ENCODE measurements at places on chromosomes 3 and 15.

DNA sequence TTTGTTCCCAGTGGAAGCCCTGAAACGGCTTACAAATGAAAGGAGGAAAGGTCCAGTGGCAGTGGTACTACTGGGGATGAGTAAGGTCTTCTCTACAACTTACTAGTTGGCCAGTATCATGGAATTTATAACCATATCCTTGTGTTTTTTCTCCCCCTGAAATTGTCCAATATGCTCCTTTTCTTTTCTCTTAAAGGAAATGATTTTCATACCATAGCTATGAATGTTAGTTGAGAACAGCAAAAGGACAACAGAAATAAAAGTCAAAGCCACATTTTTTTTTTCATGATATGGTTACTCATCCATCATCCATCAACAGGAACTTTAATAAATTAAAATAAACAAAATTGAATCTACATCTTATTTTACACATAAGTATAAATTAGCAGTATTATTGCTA lies 450.4 kb downstream of the MFSD1 start:
- no peak for DNase-seq

GRCh38 chr3:53120336-53120735 lies 9.9 kb downstream of the RFT1 start:
- no peak for DNase-seq

- DNase-seq: no peak
Observed at GRCh38 chr3:59680919-59681318, 631.1 kb upstream of the CFAP20DC start.

DNA sequence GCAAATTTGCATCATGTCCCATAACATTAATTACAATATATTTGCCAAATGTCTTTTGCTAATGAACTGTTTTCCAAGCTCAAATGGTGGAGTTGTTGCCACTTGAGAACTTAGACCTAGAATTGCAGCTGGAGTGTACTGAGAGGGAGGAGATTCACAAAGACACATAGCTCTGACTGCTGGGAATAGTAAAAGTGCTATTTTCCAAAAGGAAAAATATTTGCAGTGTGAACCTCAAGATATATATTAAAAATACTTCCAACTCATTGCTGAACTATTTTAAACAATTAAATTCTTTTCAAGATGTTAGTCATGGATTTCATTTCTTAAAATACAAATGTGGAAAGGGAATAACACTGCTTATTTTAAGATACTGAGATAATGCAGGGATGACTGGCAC lies 666.8 kb upstream of the ARPP21 start:
- DNase-seq: no peak

GRCh38 chr3:44939581-44940036 lies 36.4 kb downstream of the ZDHHC3 start:
- DNase-seq: no peak

DNA sequence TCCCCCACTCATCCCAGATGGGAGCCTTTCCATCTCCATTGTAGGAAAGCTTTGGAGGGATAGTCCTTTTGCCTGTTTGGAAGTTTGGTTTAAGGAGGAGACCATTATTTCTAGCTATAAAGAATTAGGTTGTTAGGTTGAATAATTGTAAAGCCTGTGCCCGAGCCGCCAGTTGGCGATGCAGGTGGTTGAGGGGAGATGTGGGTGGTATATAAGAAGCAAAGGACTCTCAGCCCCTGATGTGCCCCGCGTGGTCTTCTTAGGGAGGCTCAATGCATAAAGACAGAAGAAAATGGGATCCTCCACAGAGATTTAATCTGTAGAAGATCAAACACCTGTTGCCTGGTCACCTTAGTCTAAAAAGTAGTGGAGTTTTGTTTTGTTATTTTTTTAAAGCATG lies 55.7 kb downstream of the CHDH start:
- DNase-seq: no peak

DNA sequence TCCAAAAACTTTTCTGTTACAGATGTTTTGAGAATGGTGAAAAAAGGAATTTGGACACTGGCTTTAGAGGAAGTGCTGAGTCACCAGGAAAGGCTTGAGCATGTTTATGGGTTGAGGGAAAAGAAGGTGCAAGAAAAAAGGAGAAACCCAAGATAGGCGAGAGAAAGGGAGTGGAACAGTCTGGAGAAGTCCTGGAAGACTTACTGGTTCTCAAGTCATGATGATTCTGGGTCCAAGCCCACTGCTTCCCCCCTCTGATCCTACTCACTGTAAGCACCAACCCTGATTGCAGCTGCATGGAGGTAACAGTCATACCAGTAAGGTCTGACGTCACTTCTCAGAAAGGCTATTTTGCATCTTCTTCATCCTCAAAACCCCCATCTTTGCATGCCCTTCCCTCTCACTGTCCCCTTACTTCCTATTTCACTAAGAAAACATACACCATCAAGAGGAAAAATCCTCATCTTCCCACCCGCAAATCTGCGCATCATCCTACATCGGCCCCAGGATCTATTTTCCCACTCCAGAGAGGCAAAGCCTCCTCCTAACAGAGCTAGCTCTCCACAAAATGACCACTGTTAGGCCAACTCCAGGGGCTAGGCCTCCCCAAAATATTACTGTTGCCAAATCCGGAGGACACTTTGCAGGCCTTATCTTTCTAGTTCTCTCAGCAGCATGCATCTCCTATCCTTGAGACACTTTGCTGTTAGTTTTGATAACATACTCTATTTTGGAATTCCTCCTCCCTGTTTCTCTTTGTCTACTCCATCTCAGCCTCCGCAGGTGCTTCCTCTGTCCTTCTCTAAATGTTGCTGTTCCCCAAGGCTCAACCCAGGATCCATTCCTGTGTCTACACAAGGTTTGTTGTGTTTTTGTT lies 3.2 kb upstream of the ATP13A3 start:
- DNase-seq: no peak

GRCh38 chr15:100328796-100329195 lies 13.0 kb downstream of the ADAMTS17 start:
- no peak for DNase-seq

DNA sequence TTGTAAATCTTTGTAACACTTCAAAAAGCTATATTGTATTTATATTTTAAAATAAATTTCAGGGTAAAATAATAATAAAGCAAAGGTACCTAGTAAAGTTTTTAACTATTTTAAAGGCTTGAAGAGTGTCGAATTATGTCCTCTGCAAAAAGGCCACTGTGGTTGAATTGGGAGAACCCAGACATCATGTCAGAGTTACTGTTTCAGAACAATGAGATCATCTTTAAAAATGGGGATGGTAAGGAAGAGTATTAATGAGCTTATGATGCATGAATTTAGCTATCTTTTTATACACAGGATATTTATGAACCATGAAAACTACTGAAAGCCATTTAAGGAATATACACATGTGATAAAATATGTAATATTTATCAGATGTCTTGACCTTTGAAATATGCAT lies 26.3 kb downstream of the KCNMB3 start:
- no peak for DNase-seq

DNA sequence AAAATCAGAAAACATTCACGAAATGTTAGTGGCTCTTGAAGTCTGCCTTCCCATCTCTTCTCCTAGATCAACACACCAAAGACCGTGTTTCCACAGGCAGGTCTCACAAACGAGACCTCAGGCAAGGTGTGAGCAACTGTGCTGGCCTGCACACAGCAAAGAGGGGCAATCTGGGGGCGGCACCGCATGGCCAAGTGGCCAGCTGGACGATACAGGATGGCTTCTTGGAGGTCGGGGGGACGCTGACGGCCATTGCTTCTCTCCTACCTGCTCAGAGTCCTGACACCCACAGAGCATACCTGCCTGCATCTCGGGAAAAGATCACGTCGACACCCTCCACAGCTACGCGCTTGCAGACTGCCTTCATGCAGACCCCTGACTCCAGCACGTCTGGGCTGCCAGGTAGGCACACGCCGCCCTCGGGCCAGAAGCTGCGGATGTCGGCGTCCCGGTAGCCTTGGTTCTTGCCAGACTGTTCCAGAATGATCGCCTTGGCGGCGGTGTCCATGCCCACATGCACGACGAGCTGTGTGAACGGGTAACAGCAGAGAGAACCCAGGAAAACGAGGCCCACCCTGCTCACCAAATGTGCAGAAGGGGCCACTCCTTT lies 38.4 kb downstream of the PGPEP1L start:
- no peak for DNase-seq

DNA sequence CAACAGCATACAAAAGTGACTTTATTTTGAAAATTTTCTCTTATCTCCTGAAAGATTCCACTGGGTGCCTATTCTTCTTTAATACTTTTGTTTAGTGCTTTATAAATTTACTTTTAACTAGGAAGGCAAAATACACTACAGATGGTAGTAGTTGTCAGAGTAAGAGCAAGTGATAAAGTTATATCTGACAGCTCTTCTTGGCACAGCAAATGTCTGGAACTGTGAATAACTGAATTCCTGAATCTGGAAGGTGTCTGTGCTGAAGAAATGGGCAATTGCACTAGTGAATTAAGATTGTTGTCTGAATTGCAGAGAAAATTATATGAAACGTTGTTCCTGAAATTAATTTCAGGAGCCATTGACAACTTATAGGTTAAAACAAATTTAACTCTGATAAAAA lies 213.8 kb upstream of the CBLB start:
- DNase-seq: no peak

DNA sequence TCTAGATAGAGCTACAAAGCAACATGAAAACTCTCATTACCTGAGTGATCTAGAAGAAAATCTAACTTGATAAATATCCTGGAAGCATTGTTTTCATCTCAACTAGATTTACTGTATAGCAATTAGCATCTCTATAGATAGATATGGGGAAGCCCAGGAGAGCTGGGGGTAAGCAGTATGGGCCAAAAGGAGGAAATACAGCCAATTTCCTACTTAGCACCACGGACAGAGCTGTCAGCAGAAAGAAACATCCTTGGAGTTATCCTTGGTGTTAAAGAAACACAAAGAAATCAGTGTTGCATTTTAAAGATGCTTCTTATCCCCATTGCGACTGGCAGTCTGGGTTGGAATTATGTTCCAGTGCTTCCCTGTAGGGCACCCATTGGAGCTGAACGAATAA lies 126.2 kb downstream of the TIGIT start:
- no peak for DNase-seq
